ENCODE measurements at places on chromosomes 11 and 22.
A peak's percentile ranks its signal among the peaks of the same experiment; 100 is the strongest.

DNA sequence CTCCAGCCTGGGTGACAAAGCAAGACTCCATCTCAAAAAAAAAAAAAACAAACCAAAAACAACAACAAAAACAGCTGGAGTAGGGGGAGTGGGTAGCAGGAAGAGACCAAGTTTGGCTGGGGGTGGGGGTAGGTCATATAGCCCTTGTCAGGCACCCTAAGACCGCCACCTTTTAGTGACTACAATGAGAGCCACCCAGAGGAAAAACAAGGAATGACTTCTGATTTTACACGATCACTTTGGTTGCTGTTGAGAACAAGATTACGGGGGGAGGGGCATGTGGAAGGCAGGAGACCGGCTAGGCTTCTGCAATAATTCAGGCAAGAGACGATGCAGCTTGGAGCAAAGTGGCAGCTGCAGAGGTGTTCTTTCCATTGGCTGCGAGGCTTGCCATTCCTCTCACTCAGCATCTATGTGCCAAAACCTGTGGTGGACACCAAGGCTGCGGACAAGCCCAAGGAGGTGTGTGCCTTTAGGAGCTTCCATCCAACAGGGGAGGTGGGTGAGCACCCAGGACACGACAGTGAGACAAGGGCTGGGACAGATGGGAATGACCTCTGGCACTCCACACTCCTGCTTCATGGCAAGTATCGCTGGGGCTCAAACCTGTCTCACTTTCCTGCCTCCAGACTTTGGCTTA, 1.7 kb downstream of the RPS19BP1 start:
- DNase-seq = no peak

- no peak for DNase-seq
These were observed 258.0 kb downstream of the KIRREL3 start for GRCh38 chr11:126742582-126742981.

DNA sequence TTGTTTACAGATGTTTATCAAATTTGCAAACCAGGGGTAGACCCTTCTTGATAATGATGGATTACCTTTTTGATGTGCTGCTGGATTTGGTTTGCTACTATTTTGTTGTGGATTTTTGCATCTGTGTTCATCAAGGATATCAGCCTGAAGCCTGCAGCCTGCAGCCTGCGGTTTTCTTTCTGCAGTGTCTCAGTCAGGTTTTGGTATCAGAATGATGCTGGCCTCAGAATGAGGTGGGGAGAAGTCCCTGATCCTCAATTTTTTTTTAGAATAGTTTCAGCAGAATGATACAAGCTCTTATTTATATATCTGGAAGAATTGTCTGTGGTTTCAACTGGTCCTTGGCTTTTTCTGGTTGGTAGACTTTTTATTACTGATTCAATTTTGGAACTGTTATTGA, 19.7 kb upstream of the RAB38 start:
- no peak for DNase-seq

DNA sequence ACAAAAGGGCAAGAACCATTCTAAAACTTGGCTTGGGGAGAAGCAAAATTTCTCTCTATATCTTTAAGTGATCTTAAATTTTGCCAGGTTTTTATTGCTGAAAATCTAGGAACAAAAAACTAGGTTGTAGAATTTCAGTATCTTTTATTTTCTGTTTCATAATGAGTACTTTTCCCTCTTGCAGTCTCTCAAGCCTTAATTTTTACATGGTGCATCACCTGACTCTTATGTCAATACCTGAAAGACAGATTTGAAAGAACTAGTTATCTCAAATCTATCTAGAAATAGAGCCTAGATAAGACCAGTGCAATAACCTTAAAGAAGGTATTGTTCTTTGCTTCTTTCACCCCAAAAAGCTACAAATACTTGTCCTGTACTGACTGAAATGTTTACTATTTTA, 122.1 kb downstream of the TRIM44 start:
- DNase-seq = no peak

GRCh38 chr11:103903621-103904323, 132.7 kb upstream of the DDI1 start:
- no peak for DNase-seq

- no peak for DNase-seq
These were observed 28.9 kb downstream of the MCHR1 start for GRCh38 chr22:40708177-40708576.

- no peak for DNase-seq
These were observed 38.2 kb upstream of the ALX4 start for GRCh38 chr11:44348114-44348513.

DNA sequence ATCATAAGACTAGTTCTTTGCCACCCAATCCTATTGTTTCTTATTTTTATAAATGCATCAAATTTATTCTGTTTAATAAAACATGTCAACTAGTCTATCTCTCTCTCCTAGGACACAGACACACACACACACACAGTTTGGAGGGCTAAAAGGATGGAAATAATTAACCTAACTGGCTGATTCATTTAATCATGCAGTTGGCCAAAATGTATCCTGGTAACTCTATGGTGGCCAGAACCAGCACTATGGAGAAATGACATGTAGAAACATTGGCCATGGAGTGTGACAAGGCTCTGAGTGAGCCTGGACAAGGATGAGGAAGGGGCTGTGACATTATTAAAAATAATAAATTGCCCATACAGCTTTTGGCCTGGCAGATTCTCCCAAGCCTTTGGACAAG, 64.1 kb downstream of the CLPB start:
- no peak for DNase-seq

- no peak for DNase-seq
These were observed 55.9 kb downstream of the RPUSD4 start for GRCh38 chr11:126155402-126156187.

DNA sequence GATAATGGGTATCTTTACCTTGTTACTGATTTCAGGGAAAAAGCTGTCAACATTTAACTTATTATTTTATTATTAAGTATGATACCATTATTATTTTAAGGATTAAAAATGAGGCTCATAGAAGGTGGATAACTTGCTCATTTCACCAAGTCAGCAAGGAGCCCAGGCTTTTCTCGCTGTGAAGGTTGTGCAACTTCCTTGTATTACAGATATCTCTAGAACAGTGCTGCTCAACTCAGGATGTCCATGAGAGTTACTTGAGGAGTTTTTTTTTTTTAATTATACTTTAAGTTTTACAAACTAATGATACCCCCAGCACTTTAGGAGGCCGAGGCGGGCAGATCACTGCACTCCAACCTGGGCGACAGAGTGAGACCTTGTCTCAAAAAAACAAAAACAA, 98.2 kb downstream of the INSC start:
- no peak for DNase-seq

DNA sequence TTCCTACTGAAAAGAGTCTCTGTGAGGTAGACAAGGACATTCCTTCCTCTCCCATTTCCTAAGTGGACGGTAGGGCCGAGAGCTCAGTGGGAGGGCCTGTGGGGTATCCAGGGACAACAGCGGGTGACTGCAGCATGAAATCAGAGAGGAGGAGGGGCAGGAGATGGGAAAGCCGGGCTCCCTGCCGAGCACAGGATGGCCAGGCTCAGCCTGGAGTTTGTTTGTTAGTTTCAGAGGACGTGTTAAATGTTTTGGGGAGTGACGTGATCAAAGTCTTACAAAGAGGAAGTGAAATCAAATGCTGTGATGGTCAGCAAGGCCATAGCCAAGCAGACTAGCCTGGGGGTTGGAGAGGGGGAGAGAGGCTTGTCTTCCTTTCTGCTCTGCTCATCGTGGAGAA, 152.7 kb downstream of the ADAMTS15 start:
- DNase-seq = no peak

GRCh38 chr11:128367573-128367972, 219.8 kb downstream of the ETS1 start:
- DNase-seq = peak; percentile 23

DNA sequence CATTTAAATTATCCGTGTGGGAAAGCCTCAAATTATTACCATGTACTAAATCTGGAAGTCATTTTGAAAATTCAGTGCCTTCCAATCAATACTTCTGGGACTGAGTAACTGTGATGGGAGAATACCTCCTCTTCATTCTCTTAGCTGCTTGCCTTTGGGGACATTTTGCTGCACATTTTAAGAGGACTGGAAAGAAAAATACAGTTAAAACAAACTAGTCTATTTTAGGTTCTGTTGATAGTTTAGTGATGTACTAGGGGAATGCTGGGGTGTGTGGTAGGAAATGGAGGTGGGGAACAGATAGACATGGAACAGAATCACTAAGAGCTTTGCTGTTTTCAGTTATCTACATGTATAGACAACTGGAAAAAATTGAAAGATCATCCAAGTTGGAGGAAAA, 65.7 kb upstream of the APOA1 start:
- no peak for DNase-seq

- DNase-seq = no peak
These were observed 5.7 kb upstream of the FBXO3 start for GRCh38 chr11:33779849-33780528.

DNA sequence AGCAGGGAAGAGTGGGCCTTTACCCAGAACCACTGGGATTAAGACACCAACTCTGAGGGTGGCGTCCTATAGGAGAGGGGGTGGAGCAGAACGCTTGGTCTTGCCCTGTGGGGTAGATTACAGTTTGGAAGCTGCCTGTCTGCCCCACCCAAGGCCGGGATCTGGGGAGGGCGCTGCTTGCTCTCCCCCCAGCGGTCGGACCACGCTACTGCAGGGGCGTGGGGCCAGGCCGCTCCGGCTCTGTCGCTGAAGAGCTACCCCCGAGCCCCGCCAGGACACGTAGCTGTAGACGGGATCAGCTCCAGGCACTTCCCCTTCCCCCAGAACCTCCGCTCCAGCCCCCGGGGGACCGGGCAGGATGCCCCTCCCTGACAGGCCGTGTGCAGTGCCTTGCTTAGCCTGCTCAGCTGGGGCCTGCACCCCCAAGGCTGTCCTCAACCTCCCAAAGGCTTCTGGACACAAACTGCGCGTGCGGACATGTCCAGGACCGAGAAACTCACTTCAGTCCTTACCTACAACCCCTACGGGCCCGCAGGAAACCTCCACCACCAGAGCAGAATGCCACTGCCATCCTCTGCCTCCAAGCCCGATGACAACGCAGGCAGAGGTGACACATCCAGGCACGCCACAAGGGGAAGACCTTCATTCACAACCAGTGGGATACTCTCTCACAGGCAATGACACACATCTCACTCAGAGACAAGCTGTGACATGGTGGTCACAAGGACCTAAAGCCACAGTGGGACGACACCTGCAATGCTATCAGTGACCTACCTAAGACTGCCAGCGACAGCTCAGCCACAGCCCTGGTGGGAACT, 3.6 kb downstream of the AHNAK start:
- DNase-seq = peak; percentile 75

All from stimulated activated CD4-positive, alpha-beta T cell treated with anti-CD3 and anti-CD28 coated beads, Interleukin-4, amount 100 ng/mL, for 1 hour (primary cell).